ENCODE measurements at places on chromosomes 4 and X.

- no peak for DNase-seq
Observed at GRCh38 chr4:183008492-183008891, 90.6 kb upstream of the WWC2 start.

DNA sequence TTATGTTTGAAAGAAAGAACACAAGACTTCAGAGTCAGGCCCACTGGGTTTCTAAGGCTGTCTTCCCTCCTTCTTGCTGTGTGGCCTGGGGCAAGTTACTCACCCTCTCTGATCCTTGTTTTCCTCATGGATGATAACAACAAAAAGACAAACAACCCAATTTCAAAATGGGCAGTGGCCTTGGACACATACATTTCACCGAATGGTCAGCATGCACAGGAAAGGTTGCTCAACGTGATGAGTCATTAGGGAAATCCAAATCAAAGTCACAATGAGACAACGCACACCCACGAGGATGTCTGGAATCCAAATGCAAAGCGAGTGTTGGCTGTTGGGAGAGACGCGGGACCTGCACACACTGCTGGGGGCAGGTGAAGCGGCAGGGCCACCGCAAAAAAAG is 50.8 kb upstream of the PPP2R2C start:
- DNase-seq: no peak

GRCh38 chr4:29718136-29718535 is 1002.0 kb upstream of the PCDH7 start:
- no peak for DNase-seq

- no peak for DNase-seq
Observed at GRCh38 chrX:134792077-134792476, 133.8 kb upstream of the PLAC1 start.

All from MM.1S (cell line).